Activated CD4-positive, alpha-beta T cell treated with anti-CD3 and anti-CD28 coated beads, Interleukin-2, amount 10 ng/mL, durations not matched to agents 7 days and 5 days (primary cell): ENCODE measurements at places on chromosomes 12 and 14.

DNA sequence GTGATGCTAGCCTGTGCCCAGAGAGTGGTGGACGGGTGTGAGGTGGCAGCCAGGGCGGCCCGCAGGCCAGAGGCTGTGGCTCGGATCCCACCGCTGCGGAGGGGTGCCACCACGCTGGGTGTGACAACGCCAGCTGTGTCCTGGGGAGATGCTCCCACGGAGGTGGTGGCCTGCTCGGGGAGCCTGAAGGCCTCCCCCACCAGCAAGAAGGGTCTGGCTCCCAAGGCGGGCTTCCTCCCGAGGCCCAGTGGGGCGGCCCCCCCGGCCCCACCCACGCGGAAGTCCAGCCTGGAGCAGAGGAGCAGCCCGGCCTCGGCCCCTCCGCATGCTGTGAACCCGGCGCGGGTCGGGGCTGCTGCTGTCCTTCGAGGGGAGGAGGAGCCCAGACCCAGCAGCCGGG is 38.2 kb downstream of the KIF26A start:
- DNase-seq: no peak

DNA sequence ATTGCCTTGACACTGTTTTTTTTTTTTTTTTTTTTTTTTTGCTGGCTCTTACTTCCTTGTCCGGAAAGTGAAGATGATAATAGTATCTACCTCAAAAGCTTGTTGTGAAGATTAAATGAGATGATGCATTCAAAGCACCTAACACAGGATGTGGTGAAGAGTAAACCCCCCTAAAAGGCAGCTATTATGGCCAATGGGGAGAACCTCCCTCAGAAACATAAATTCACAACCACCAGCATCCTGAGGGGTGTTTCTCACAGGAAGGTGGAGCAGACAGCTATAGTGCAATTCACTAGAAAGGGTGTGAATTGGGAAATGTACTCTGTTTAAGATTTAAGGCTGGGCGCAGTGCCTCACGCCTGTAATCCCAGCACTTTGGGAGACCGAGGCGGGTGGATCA is 85.4 kb upstream of the CRY1 start:
- peak; percentile 12 for DNase-seq

- no peak for DNase-seq
Observed at GRCh38 chr12:93461503-93461902, 5.8 kb upstream of the MRPL42 start.

GRCh38 chr12:43396671-43397070 is 155.3 kb downstream of the ADAMTS20 start:
- DNase-seq: no peak

- DNase-seq: no peak
Observed at GRCh38 chr12:32826807-32827412, 69.7 kb downstream of the PKP2 start.

GRCh38 chr14:94747739-94748138 is 22.2 kb downstream of the GSC start:
- DNase-seq: no peak

- no peak for DNase-seq
Observed at GRCh38 chr14:33642080-33642479, 308.8 kb downstream of the EGLN3 start.

DNA sequence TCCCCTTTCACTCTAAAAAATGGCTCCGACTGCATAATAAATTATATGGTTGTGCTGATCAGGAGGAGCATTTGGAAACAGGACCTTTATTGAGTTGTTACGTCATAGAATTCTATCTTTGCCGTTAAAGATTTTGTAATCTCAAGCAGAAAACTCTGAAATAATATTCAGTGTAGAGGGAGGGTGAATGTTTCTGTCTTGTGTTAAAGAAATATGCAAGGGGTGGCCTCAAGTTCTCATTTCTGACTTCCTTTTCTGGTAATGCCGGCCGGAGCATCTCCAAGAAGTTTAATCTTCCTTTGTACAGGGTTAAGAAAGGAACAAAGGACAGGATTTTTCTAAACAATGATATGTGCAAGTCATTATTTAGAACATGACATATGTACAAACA is 165.1 kb downstream of the SLC38A4 start:
- no peak for DNase-seq

DNA sequence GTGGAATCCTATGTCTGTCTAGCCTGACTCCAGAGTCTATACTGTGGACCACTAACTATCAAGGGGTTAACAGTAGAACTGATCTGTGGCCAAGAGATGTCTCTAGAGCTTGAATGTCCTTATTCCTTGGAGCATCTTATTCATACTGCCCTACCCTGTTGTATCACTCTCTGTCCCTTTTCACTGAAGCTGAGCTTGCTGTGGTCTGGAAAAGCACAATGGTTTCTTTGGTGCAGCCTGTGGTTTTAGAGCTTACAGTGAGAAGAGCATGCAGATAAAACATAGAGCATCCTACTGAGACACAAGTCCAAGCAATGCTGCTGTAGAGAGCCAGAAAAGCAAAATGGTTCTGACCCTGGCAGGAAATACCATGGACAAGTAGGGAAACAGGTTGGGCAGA is 367.0 kb upstream of the ATP2B1 start:
- no peak for DNase-seq

- DNase-seq: no peak
Observed at GRCh38 chr12:76240281-76240680, 107.9 kb downstream of the BBS10 start.
